Activated T-cell treated with anti-CD3 and anti-CD28 coated beads for 4 hours (primary cell): ENCODE measurements at places on chromosomes 2 and 18.

DNA sequence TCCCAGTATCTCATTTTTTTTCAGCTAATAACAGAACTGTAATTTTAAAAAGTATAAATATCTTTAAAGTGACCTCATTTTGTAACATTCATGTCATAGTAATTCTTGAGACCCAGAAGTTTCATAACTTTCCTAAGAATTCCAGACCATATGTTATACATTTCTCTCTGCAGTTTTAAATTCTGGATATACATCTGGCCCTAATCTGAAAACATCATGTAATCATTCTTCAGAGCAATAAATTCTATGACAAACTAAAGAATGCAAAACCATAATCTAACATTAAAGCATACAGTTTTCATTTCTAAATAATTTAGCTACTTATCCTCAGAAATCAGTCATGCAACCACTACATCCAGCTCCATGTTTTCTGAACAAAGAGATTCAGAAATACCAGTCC, 198.3 kb upstream of the SLC35G4 start:
- DNase-seq: no peak

DNA sequence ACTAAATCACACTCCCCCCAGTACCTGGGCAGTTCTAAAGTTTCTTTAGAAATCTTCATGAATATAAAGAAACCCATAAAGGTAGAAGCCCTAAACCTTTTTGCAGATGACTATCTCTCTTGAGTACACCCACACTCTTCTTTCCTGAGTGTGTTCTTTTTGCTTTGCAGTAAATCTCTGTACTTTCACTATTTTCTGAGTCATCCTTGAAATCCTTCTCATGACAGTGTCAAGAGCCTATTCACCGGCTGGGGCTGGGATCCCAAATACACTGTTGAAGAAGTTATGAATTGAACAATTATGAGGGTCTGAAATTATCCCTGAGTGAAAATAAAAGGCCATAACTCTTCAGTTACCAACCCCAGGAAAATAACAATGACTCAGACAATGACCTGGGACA, 133.9 kb upstream of the CCDC195 start:
- no peak for DNase-seq

GRCh38 chr18:76521417-76522121, 26.5 kb upstream of the ZNF516 start:
- no peak for DNase-seq

GRCh38 chr2:43121580-43122314, 104.7 kb downstream of the ZFP36L2 start:
- DNase-seq: no peak

DNA sequence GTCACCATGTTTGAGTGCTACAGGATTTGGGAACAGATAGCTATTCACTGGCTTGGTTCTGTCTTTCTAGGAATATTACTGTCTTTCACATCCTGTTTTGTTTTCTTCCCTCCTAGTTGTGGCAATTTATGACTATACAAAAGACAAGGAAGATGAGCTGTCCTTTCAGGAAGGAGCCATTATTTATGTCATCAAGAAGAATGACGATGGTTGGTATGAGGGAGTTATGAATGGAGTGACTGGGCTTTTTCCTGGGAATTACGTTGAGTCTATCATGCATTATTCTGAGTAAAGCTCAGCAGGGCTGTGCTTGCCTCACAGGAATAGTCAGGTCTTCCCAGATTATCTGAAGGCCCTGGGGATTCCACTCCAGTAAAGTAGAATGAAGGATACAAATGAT, 98.9 kb downstream of the ABI2 start:
- no peak for DNase-seq

DNA sequence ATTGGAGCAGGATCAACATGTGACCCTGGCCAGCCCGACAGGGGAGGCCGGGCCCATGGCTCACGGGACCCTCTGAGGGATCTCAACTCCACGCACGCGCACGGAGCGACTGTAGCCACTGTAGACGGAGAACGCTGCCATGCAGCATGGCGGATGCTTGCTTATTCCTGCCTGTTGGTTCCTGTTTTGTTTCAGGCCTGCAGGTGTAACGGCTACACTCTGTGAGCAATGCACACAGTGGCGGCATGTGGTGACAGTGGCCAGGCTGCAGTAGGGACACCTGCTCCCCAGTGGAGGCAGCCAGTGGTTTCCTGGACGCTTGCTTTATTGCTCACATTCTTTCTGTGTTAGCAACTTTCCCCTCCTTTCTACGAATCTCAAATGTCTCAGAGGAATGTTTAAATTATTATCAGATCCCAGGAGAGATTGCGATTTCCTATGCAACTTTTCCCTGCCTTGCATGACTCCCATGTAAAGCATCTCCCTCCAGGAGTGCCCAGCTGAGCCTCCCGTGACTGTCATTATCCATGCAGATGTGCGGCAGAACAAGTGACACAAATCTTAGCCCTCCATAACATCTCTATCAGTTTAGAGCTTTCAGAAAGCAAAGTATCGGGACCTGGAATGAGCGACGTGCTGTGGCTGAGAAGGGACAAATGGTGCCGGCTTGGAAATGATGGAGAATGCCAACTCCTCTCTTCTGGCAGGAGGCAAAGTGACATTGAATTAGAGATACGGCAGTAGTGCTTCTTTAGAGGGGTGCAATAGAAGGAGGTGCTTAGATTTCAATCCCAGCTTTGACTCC, 209.7 kb downstream of the ASB1 start:
- no peak for DNase-seq

GRCh38 chr2:146874260-146874658, 970.6 kb upstream of the ACVR2A start:
- DNase-seq: no peak

DNA sequence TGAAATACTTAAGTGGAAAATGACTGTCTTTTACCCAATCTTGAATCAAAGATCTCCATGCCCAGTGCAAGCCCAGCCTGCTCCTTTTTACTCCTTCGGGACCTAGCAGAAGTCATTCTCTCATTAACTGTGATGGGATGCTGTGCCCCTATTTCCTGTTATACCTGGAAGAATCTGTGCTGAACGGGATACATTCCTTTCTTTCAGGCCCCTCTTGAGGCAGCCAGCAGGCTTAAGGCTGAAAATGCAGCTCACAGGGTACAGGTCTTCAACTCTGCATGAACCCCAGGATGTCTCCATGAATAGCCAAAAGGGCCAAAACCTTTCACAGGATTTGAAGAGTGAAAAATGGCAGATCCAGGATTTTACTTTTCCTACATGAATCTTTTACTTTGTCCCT, 784.8 kb upstream of the KLHL29 start:
- DNase-seq: no peak

DNA sequence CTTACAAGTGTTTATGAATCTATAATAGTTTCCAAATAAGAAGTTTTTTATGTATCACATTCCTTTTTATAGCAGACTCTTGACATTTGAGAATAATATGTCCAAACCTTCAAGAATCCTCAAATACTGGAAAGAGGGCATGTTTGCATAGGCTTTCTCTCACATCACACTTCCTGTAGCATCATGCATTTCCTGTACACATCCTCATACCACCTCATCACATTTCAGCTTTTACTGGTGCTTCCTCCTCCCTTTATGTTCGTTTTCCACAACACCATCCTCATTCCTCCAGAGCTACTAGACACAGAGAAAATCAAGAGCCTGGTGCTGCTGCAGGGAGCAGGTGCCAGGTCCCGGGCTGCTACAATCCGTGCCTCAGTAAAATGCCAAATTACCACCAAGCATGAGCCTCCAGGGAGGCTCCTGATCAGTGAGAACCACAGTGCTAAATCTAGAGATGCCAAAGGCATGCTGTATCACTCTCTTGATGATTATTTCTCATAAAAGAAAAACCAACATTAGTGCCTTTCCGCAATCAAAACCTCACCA, 137.7 kb upstream of the CYP1B1 start:
- no peak for DNase-seq

- no peak for DNase-seq
Measured at GRCh38 chr2:165105926-165106325, 97.9 kb downstream of the SCN3A start.

DNA sequence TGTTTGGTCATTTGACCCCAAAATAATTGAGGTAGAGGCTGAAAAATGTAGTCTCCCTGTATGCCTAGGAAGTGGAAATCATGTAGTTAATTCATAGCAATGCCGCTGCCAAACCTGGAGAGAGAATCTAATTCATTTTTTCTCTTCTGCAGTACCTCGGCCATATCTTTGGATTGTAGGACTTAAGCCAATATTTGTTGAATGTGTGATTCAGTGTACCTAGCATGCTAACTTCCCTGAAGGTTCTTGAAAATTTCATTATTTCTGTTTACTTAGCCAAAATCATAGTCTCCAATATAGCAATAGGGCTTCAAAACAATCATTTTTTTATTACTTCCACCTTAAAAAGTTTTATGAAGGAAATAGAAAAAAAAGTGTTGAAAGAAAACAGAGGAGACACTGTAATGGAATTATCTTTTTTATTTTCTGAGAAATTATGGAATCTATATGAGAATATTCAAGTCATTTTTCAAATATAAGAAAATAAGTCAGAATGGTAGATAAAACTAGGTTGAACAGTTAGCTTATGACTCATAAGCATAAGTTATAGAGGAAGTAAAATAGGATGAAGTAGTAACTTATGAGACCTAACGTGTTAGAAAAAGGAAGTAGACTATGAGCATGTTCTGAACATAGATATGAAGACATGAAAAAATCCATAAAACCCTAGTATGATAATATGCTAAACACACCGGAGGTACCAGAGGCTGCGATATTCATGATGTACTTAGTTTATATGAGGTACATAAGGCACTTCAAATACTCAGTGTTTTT, 35.2 kb upstream of the CDH19 start:
- no peak for DNase-seq

DNA sequence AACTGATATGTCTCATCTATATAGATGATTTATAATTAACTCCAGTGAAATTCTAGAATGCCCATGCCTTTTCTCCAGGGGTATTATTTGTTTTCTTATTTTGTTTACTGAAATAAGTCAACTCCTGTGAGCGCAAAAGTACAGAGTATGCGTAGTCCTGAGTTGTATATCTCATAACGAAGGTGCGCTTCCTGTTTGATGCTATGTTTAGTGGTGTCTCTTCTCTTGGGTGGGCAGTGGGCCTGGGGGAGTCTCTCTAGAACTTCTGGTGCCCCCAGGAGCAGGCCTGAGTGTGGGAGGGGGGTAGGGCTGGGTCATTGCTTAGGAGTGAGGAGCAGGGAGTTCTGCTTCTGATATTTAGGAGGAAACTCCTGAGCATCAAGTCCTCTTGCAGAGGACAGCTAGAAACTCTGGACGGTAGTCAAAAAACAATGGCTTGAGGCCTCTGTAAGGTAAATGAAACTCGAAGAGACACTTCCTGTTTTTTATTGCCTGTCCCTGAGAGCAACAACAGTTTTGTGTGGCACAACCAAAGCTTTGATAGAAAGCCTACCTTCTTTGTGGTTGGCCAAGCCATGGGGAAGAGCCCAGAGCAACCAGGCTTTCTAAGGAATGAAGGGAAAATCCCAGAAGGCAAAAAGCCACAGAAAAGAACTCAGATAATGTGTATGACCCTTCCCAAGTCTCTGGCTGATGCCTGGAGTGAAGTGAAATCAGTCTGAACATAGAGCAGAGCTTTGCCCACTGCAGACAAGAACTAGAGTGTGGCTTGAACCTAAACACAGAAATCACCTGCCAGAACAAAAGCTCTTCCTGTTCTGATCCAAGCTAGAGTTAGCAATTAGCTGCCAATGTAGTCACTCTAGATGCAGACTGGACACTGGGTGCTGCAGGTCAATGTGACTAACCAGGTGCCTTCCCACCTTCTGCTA, 8.5 kb upstream of the SP140L start:
- DNase-seq: no peak

DNA sequence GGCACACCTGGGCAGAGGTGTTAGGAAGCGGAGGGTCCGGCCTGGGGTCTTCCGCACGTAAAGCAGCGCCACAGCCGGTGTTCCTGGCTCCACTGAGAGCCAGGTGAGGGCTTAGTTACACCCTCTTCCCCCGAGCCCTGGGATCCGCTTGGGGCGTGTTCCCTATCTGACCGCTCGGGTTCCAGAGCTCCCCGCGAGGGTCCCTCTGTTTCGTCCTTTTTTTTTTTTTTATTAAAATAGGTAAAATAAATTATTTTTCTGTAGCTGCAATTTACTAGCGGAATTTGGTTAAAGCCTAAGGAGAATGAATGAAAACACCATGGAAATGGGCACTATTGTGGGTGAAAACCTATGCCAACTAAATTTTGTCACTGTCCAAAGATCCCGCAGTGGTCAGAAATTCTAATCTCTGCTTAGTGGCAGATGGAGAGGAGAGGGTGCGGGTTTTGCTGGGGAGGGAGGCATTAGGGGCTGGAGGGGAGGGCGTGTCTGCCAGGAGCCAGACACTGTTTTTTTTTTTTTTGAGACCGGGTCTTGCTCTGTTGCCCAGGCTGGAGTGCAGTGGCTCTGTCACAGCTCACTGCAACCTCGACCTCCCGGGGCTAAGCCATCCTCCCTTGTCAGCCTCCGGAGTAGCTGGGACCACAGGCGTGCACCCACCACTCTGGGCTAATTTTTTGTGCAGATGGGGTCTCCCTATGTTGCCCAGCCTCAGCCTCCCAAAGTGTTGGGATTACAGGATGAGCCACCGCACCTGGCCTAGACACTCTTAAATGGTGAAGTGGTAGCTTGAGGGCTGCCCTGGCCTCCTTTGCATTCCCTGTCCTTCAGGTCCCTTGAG, 834 bp downstream of the PDCL3 start:
- DNase-seq: no peak

GRCh38 chr2:196173505-196173904, 2.1 kb upstream of the STK17B start:
- DNase-seq: no peak

DNA sequence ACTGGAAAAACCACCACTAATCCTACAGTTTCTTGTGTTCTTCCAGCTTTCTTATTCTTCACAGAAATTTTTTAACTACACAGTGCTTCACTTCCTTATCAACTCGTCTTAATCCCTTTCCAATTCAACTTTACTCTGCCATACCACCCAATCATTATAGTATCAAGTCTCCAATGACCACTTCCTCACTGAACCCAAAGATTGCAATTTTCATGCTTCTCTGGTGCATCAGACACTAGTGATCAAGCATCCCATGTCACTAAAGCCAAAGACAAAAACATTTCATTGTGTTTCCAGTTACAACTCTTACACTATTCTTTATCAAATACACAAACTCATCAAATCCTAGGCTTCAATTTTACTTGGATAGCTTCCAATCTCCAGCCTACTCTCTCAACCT, 9.5 kb downstream of the CHAC2 start:
- no peak for DNase-seq

GRCh38 chr2:124327303-124327702, 302.2 kb downstream of the CNTNAP5 start:
- no peak for DNase-seq

DNA sequence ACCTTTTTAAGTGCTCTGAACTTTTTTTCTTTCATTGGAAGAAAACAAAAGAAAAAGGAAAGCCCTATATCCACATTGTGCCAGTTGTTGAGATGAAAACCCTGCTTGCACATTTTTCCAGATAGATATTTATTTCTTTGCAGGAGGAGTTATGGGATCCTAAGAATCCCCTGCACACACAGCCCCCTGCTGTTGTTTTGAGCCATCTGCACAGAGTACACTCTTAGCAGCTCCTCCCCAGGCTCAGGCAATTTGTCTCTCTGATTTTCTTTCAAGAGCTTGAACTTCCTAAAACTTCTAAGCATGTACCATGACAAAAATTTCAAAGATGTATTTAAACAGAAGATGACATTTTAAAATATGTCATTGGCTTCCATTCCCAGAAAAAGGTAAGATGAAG, 436.9 kb downstream of the METTL4 start:
- no peak for DNase-seq

GRCh38 chr2:218859556-218859987, at the start of gene WNT6:
WNT6 (plus strand) TSS chr2:218859805; CDS start chr2:218860038, 233 bp downstream.
- DNase-seq: no peak

GRCh38 chr2:217360781-217361482, 501.1 kb upstream of the TNP1 start:
- DNase-seq: no peak
